ENCODE measurements at places on chromosomes 1 and 21. TPM values are rescaled to one million over a fixed set of nuclear protein-coding genes. Genes with fewer than 3 reads are reported as not detected.

DNA sequence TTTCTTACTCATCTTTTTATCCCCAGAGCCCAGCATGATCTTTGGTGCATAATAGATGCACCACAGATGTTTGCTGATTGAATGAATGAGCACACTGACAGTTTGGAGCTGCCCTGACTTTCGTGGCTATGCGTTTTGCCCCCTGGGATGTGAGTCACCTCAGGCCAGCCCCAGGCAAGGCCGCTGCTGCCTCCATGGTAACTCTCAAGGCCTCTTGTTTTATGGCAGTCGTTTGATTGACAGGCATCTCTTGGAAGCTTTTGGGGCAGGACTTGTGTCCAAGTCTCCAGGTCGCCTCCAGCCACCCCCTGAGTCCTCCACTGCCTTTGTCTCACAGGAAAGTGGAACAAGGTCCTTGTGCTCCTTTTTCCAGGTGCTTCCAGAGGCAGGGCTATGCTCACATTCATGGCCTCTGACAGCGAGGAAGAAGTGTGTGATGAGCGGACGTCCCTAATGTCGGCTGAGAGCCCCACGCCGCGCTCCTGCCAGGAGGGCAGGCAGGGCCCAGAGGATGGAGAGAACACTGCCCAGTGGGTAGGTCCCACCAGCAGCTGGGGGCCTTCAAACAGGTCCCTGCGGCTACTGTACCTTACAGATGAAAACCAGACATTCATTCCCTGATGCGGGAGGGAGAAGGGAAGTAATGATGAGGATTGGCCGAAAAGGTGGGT lies 11.2 kb downstream of the PSEN2 start:
- peaks cover 26% of the 10 kb centered on the region for H3K36me3 ChIP-seq
- H3K4me3 ChIP-seq = no peak overlapping the region
- no peaks in the 10 kb centered on the region for H3K27me3 ChIP-seq
- no peak for DNase-seq
- no peak overlapping the region for H3K27ac ChIP-seq

- H3K4me1 ChIP-seq = peaks cover 42% of the 10 kb centered on the region
- no peak overlapping the region for H3K27ac ChIP-seq
- H3K4me3 ChIP-seq = no peak overlapping the region
- no peak for DNase-seq
- H3K27me3 ChIP-seq = peaks cover 3% of the 10 kb centered on the region
- H3K36me3 ChIP-seq = no peaks in the 10 kb centered on the region
These were observed 187.3 kb downstream of the AK5 start for GRCh38 chr1:77468949-77469710.

DNA sequence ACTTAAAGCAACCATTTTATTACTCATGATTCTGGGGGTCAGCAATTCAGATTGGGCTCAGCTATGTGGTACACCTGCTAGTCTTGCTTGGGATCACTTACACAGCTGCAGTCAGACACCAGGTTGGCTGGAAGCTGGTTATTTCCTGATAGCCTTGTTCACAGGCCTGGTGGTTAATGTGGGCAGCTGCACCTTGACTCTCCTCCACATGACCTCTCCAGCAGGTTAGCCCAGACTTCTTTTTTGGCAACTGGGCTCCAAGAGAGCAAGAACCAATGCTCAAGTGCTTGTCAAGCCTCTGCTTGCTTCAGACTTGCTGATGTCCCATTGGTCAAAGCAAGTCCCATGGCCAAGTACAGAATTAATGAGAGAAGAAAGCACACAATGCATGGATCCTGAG lies 11.8 kb upstream of the POGK start:
- H3K27ac ChIP-seq = no peak overlapping the region
- no peak for DNase-seq
- no peaks in the 10 kb centered on the region for H3K27me3 ChIP-seq
- H3K36me3 ChIP-seq = no peaks in the 10 kb centered on the region
- no peaks in the 10 kb centered on the region for H3K4me1 ChIP-seq
- H3K4me3 ChIP-seq = no peak overlapping the region

- H3K4me3 ChIP-seq = no peak overlapping the region
- H3K27me3 ChIP-seq = no peaks in the 10 kb centered on the region
- no peak overlapping the region for H3K27ac ChIP-seq
- no peak for DNase-seq
- H3K36me3 ChIP-seq = no peaks in the 10 kb centered on the region
These were observed 126.1 kb downstream of the GDAP2 start for GRCh38 chr1:117803318-117803717.

DNA sequence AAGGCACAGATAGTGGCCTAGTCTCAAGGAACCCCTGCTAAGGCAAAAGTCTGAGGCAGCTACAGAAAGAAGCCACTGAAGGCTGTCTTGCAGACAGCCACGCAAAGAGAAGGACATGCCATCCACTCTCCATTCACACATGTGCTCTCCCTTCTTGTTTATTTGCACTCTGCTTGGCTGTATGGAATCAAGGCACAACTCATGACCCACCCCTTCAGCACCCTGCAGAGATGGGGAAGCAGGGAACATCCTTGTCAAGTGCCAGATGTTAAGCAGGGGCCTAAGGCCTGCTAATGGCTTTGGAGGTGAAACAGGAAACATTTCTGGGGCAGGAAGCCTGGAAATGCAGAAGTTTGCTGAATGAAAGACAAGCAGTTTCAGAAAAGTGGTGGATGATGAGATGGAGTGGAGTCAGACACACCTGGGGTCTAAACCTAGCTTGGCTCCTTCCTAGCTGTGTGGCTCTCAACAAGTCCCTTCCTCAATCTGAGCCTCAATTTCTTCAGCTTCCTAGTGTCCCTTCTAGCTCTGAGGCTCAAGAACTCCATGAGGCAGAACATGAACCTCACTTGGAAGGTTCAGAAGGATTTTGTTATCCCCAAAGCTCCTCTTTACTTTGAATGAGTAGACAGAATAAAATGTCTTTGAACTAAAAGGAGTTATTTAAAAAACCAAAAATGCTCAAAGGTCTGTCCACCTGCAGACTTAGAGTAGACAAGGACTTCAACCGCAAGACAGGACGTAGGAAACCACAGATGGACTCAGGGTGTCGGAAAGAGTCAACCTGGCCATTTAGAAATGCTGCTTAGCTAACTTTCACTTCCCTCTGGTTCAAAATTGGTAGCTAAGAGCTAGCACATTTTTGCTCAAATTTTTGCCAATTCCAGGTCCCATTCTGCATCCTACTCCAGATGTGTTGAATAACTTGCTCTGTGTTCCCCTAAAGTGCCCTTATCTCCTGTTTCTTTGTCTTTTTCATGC lies 283.1 kb downstream of the PLPP3 start:
- H3K4me1 ChIP-seq = peaks cover 21% of the 10 kb centered on the region
- H3K27me3 ChIP-seq = no peaks in the 10 kb centered on the region
- DNase-seq = no peak
- H3K27ac ChIP-seq = no peak overlapping the region
- H3K36me3 ChIP-seq = no peaks in the 10 kb centered on the region

Gene CELA3B
- total RNA-seq = not detected

Gene CDA
- not detected for total RNA-seq

Gene CELA2A
- total RNA-seq = not detected

Gene FAM72C
- 2.0 TPM for total RNA-seq

Gene EIF3I
- 143 TPM for total RNA-seq

Gene RORC
- total RNA-seq = 0.09 TPM

Data from progenitor cell of endocrine pancreas (in vitro differentiated cells).